NAMALWA (cell line): ENCODE measurements at places on chromosomes 4 and X.

DNA sequence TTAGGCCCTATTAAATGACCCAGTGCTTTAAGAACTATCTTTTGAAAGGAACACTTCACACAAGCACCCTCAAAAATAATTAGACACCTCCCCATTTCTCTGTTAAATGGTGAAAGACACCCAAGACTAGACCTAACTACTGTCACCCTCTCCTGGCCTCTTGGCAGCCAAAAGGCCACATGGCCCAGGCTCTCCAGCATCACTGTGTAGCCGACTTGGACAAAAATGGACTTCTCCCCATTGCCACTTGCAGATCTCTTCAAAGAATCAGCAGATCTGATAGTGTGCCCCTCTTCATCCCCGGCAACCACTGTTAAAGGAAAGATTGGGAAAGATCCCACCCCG, 2.0 kb downstream of the MID1IP1 start:
- peak; percentile 28 for DNase-seq

DNA sequence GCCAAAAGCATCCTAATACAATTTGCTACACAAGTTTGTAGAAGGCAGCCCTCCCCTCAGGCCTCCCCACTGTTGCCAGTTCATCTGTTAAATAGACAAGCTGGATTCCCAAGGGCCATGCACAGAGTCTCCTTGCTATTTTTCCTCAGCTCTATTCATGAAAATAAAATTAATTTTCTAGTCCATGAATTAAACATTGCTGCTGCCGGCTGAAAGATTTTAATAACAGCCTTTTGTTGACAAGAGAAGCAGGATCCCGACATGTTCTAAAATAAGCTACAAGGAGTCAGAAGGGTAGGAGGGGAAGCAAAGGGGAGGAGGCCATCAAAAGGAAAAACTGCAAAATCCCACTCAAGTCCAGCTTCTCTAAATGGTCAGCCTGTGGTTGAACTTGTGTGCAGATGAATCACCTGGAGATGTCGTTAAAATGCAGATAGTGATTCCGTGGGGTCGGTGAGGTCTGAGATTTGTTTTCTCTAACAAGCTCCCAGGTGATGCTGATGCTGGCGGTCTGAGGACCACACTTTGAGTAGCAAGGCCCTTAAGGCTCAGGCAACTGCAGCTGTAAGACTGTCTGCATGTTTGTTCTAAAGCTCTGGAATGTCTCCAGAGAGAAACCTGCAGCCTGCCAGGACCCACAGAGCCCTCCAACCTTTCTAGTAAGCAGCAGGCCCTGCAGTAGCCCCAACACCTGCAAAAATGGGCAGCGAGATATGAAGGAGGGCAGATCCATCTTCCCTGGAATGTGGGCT, 9.4 kb downstream of the SCD5 start:
- DNase-seq: no peak

GRCh38 chr4:48225368-48226141, 44.1 kb downstream of the TEC start:
- DNase-seq: no peak

DNA sequence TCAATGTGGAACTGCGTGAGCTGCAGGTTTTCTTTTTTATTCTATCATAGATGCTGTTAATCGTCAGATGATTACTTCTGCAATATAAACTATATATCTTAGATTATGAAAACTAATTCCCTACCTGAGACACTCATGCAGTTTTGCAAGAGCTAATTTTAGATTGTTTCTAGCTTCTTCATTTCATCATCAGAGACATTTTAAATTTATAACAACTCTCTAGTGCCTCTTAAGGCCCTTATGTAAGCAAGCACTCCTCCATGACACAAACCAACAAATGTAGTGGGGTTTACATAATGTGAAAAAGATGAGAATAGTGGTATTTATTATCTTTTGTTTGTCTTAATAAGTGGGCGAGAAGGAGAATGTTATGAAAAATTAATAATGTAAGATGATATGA, 170.2 kb upstream of the ETNPPL start:
- DNase-seq: no peak

DNA sequence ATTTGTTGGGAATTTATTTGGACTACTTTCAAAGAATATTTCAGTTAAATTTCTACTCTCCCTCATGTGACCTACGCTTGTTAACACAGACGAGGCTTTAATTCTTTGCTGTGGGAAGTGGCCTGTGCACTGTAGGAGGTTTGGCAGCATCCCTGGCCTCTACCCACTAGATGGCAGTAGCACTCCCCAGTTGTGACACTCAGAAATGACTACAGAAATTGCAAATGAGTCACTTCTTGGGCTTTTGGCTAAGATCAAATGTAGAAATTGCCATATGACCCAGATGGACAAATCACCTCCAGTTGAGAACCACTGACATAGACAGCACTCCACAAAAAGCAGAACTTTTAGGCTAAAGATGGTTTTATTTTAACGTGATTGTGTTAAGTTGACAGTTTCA, 22.1 kb downstream of the PIR start:
- peak; percentile 76 for DNase-seq

DNA sequence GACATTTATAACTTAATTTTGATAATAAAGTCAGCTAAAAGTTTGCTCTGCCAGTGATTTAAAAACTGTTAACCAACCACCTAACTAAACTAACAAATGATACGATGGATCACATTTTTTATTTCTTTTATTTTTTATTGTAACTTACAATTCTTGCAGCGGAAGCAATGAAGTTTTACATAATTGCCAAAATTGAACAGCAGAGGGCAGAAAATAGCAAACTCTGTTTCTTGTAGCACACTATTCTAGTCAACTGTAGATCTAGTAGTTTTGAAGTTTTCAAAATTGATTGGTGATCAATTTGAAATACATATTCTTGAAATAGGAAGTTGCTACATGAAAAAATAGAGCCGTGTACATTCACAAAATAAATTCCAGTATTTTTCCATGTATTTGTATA, 2.8 kb upstream of the GRIA2 start:
- DNase-seq: peak; percentile 40

GRCh38 chrX:20063716-20064351, 52.9 kb downstream of the MAP7D2 start:
- DNase-seq: peak; percentile 20

DNA sequence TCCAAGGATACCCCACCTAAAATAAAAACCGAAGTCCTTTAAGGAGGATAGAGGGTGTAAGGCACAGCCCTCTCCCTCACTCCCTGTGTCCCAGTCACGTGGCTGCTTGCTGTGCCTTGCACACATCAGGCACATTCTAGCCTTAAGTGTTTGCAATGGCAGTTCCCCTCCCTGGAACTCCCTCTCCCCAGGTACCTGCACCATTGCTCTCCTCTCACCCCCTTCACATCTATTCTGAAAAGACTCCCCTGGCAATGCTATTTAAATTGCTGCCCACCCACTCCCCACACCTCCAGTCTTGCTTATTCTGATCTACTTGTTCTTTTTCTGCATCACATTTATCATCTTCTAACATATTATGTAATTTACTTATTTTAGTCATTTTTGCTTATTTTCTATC, 91.6 kb upstream of the LNX1 start:
- no peak for DNase-seq

GRCh38 chrX:81215685-81216084, 13.8 kb downstream of the SH3BGRL start:
- DNase-seq: no peak

GRCh38 chr4:168900080-168900479, 110.0 kb downstream of the CBR4 start:
- DNase-seq: no peak

GRCh38 chr4:11420327-11420726, 8.4 kb downstream of the HS3ST1 start:
- no peak for DNase-seq

DNA sequence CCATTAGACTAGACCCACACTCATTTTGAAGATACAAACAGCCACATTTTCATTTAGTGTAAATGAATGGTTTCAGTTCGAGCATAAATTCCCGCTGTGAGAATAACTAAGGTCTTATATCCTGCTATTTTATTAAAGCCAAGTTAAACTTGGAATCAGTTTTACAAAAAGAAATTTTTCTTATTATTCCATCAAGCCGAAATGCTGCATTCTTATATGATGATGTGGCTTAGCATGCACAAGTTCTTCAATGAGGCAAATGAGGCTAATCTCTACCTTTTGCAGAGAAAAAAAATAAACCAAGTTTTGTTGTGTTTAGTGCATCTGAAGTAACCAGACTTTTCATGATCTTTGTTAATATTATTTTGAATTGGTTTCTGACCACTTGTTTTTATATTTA, 953.9 kb upstream of the PCDH10 start:
- DNase-seq: no peak

GRCh38 chr4:13546142-13546940, 2.0 kb upstream of the NKX3-2 start:
- DNase-seq: no peak

GRCh38 chrX:150365990-150366911, 3.1 kb downstream of the MAMLD1 start:
- DNase-seq: peak; percentile 1

DNA sequence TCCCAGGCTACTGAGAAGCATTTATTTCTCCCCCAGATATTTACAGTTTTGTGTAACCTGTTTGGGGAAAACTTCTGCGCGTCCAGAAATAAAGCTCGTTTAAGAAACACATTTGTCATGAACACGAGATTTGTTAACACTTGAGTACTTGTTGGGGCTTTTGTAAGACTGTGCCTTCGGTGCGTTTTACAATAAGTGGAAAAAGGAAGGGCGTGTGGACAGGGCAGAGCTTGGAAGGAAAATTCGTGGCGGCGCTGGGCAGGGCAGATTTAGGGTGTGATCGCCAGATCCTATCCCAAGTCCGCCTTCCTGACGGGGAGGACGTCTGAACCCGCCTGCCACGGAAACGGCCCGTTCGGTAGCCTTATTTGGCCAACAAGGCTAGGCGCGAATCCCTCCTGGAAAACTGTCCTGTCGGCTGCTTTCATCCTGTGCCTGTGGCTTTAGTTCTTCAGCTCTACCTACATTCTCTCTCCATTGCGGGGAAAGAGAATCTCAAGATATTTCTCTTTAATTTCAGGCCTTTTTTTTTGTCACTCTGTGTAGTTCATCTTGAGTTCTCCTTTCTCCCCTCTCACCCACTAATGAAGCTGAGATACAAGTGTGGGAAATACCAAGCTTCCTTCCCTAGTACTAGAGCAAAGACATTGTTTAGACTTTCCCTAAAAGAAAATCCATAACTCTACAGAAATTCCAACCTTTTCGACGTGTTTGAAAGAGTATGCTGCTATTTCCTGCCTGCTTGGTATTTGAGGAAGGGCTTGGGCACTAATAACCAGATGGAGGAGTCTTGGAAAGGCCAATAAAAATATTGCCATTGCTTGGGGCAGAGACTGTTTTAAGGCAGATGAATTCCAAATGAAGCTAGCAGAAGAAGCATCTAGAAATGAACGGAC, 982 bp downstream of the PDLIM5 start:
- peak; percentile 25 for DNase-seq

GRCh38 chr4:26386386-26386785, 65.6 kb downstream of the RBPJ start:
- DNase-seq: no peak

DNA sequence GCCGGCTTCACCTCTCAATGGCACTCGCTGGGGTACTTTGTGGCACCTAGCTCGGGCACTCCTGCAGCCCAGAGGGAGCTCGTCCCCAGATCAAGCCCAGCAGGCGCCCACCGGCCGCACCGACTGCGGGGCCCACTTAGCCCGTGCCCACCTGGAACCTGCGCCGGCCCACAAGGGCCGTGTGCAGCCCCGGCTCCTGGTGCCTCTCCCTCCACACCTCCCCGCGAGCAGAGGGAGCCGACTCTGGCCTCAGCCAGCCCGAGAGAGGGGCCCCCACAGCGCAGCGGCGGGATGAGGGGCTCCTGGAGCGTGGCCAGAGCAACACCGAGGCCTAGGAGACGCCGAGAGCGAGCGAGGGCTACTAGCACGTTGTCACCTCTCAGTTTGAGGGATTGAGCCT, 82.1 kb upstream of the SHISA3 start:
- no peak for DNase-seq

GRCh38 chr4:34850968-34851367, 1393.3 kb downstream of the ARAP2 start:
- DNase-seq: no peak

DNA sequence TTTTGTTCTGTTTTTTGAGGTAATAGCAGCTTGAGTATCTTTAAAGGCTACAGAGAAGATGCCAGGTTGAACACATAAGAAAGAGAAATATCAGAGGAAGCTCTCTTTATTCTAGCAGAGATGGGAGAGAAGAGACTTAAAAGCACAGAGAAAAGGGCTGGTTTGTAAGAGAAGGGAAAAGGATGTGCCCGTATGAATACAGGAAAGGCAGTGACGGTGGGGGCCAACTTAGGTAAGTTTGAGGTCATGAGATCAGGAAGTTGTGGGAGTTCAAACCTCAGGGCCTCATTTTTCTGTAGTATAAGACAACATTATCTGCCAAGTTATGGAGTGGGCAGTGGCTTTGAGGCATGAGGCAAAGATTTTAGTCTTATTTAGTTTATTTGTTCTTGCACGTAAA, 121.3 kb upstream of the S100G start:
- DNase-seq: no peak

GRCh38 chrX:40099055-40099958, 1.5 kb upstream of the BCOR start:
- DNase-seq: peak; percentile 87

DNA sequence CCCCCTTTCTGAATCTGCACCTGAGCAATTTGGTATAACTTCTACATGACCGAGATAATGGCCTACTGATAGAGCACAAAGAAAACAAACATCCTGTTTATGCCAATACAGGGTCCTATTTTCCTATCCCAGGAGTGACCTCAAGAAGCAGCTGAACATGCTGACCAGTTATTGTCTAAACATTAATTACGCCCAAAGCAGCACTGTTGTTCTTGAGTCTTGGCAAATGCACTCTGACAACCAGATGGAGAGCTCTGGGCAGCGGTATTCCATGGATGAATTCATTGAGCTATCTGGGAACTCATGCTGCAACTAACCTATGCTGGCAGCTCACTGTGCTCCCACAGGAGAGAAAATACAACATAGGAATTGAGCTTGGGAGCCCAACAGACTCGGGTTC, 52.6 kb downstream of the PCYT1B start:
- DNase-seq: no peak

DNA sequence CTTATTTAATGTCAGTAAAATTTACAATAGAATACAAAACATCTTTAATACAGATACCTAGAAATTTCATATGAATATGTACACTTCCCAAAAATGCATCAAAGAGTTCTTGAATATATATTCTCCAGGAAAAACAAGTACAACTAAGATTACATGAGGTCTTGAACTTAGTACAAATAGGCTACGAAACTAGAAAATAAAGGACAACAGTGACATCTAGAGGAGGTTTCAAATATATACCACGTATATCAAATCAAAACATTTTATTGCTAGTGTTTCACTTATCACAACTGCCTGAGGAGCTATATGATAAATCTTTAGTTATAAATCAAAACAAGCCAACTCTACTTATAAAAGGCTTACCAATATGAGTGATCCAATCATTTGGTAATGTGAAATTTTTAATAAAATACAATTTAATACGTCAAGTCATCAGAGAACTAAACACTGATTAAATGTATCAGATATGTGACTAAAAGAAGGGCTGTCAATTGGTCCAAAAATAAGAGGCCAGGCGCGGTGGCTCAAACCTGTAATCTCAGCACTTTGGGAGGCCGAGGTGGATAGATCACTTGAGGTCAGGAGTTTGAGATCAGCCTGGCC, 36.6 kb downstream of the ANAPC10 start:
- peak; percentile 73 for DNase-seq

GRCh38 chr4:7595934-7596461, 161.3 kb upstream of the PSAPL1 start:
- DNase-seq: no peak
